Heart right ventricle (tissue), 16 donors: ENCODE measurements at places on chromosomes 7 and 10.

DNA sequence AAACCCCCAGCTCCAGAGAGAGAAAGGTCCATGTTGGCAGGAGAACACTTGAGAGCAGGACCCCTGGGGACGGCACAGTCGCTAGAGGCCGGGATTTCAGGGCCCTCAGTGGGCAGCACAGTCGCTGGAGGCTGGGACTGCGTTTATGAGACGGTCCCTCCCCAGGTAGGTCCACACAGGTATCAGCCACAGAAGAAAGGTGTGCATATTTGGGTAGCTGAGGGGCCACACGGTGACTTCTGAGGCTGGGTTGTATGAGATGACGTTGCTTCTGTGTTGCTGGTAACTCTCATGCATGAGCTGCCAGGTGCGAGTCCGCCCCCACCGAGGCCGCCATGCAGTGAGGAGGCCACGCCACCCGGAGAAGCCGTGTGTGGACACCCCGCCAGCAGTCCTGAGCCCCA, 56.9 kb upstream of the PPP2R2D start:
- no peak for DNase-seq

DNA sequence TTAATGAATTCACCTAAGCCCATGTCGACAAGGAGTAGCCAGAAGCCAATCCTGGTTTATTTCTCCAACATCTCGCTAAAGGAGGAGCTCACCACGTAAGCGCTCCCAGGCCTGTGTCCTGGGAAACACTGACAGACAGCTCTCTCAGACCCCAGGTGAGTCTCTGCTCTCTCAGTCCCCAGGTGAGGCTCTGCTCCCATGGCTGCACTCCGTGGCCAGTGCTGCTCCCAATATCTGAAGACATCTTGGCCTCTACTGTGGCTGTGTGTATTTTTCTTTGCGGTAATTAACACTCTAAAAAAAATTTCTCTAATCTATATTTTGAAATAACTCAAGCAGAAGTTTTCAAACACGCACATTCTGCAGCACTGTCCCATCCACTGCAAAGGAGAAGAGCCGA, 564.5 kb downstream of the PTPRN2 start:
- DNase-seq, result no peak

- no peak for DNase-seq
Observed at GRCh38 chr10:85600744-85601081, 765.9 kb downstream of the GRID1 start.

DNA sequence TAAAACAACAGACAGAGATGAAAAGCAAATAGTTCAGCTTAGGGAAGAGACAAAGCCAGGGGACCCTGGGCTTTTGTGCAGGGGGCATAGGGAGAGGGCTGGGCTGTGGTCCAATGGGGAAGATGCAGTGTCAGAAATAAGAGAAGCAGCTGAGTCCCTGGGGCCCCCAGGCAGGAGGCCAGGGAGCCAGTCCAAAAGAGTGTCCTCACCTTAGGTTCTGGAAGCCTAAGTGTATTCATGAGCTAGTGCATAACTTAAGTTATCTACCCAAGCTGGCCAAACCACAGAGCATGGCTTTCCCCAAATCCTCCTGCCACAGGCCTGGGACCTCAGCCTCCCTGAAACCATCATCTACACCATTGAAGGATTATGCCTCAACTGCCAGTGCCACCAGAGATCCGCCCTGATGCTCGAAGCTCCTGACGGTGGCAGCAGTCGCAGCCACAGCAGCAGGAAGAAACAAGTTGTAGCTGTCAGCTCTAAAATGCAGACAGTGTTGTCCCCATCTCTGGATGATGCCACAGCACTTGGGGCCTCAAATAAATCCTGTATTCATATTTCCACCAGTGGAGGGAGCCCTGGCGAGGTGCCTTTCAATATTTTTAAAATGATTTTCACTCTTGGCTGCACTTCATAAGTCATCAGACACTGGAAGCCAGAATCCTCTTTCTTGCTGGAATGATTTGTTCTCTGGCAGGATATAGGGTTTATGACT, 574.6 kb downstream of the GRID1 start:
- DNase-seq, result no peak

DNA sequence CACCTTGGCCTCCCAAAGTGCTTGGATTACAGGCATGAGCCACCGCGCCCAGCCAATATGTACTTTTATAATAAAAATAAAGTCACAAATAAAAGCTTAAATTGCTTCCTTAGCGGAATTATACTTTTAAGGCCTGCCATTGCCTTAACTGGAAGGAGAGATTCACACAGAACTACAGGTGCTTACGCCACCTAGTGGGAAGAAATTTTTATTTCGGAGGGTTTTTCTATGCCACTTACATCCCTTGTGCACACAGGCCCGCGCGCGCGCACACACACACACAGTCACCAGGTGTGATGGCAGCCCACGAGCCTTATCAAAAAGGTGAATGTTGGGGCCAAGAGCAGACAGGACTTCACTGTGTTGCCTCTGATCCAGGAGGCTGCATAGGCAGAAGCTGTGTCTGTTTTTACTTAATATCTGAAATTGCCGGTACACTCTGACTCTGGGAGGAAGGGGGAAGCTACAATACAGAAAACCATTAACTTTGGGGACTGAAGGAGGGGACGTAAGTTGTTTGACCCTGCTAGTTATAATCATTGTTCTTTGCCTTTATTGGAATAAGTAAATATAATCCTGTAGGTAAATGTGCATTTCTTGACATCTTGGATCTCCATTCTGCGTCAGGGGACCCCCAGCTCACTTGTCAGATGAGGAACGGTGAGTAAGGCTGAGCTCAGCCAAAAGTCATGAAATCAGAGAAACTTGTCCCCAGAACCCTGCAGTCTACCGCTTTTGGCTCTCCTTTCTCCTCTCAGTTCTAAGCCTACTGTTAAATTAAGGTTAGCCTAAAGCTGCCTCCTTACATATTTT, 87.1 kb downstream of the SLC16A9 start:
- DNase-seq, result peak; percentile 21

DNA sequence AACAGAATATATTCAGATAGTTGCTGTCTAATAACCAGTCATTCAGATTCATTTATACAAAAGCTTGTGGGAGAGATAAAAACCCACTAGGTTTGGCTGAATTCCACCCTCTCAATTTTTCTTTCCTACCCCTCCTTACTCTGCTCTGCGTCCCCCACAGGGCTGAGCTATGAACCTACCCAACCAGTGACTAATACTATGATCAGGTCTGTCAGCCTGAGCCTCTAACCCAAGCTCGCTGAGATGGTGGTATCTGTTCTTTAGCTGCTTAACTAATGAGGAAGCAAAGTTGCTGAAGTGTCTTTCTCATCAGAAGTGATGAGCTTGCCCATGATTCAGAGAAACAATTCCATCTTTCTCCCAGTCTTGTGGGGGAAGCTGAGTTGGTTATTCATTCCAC, 248.7 kb upstream of the GPR26 start:
- DNase-seq, result no peak

- DNase-seq, result no peak
Observed at GRCh38 chr10:8180360-8181109, 126.0 kb downstream of the GATA3 start.

DNA sequence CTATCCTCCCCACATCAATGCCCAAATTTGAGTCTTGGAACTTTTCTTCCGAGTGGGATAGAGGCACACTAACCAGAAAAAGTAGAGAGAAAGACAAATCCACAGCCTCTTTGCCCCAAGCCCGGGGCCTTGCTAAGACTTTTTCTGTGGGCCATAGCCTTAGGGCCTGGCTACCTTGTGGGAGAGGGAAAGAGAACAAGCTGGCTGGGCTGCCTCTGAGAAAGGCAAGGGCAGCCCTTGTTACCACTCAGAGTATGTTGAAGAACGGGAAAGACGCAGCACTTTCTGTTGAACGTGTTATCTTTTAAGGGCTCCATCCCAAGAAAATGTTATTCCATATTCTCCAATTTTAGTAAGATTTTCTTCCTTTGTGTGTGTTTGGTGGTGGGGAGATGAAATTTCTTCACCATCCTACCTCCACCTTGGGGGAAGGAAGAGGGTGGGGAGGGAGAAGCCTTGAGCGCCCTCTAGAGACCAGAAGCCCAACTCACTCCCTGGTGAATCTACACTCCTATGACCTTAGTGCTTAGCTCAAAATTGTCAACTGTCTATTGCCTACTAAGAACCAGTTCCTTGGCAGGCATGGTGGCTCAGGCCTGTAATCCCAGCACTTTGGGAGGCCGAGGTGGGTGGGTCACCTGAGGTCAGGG, 3.9 kb upstream of the NRF1 start:
- DNase-seq, result no peak

- no peak for DNase-seq
Observed at GRCh38 chr10:33542752-33543505, 208.5 kb upstream of the NRP1 start.

- no peak for DNase-seq
Observed at GRCh38 chr7:138267934-138268333, 191.7 kb downstream of the AKR1D1 start.

DNA sequence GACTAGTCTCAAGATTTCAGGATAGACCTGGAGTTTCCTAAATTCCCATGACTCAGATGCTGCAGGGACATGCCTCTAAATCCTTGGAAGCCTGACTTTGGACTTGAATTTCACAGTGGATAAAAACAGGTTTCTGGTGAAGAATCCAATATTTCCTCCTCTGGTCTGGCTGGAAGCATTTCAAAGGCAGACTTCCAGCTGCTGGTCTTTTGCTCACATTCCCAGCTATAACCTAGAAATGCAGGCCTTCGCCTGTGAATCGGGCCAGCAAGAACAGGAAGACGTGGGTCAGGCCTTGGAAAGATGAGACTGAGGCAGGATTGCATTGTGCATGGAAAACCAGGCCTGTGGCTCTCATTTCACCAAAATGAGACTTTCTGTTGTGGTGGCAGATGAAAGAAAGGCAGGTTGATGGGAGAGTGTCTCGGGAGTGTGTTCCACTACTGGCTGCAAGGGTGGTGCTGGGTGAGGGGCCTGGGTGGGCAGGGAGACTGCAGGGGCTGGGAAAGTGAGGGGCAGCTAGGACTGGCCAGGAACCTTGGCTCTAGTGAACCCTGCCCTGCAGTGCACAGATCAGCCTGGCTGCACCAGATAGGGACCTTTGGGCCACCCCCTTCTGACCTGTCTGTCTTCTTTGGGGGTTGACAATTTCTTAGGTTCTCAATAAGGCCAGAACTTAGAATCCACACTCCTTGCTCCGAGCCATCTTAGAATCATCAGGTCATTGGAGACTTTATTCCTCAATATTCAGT, 488.8 kb upstream of the MKI67 start:
- DNase-seq, result no peak

- no peak for DNase-seq
Observed at GRCh38 chr7:13024121-13024674, 336.8 kb downstream of the ARL4A start.

DNA sequence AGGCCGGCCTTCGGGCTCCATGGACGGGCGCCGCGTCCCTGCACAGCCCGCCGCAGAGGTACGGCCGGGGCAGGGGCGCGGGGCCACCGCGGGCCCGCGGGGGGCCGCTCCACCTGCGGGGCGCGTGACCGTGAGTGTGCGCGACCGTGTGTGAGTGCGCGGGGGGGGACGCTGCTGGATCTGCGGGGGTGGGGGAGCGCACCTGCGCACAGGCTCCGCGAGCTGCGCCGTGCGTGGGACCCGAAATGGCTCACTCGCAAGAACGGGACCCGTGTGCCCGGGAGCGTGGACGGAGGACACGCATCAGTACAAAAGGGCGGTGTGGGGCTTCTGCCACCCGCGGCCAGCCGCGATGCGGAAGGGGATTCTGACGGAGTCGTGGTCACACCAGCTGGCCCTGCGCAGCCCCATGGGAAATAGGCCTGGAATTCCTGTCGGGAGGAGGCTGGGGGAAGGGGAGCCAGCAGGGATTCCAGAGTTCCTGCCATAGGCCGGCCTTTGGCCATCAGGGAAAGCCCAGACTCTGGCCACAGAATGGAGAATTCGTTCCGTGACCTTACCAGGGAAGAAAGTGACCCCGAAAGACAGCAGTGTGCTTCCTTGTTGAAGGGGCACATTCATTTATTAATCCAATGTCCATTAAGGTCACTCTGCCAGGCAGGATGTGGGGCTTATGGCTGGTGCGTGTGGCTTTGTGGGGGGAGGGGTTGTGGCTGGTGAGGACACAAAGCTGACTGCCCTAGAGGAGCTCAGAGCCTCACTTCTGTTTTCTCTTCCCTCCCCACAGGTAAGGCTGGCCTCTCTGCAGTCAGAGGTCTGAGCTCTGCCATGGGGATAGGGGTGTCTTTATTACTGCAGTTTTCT, 494 bp downstream of the REPIN1 start:
- DNase-seq, result peak; percentile 85

DNA sequence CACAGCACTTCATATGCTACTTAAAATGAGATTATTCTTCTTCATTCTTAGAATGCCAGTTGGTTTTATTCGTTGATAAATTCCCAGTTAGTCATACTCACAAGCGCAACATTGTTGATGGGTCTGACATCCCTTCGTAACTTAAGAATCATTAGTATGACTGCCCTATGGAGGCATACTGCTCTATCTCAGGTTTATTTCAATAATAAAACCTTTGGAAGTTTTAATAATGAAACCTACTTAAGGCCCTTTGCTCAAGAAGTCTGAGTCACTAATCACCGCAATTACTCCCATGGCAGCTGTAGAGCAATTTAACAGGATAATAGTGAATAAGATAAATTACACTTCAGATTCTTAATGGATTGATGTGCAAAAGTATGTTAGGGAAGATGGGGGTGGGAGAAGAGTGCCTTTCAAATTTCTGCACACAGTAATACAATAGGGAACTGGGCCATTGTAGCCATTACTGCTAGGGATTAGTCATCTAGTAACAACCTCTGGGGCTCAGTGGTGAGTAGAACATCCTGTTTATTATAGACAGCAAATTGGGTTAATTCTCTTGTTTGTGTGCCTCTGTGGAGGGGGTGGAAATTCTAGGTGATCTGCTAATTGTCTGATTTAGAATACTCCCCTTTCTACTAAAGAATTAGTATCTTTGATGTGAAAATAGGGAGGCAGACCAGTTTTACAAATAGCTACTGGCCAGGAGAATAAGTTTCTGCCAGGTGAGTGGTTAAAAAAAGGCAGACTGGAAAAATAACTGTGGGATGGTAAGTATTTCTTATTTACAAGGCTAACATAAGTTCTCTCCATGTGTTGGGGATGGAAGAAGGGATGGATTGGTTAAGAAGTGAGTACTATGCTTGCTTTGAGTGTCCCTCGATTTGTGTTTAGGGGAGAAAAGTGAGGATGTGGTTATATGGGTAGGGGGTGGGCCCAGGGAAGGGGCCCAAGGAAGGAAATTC, 74.5 kb upstream of the VKORC1L1 start:
- no peak for DNase-seq
